IPS DF 19.7 (cell line): ENCODE measurements at places on chromosomes 3 and 15.

- no peak for DNase-seq
Measured at GRCh38 chr3:155356594-155357370, 63.3 kb upstream of the STRIT1 start.

- no peak for DNase-seq
Measured at GRCh38 chr3:56911363-56911762, 109.6 kb upstream of the ARHGEF3 start.

GRCh38 chr15:65258375-65259262, 28.1 kb downstream of the PARP16 start:
- DNase-seq: no peak

GRCh38 chr3:48343432-48343831, 10.0 kb upstream of the SPINK8 start:
- no peak for DNase-seq

- DNase-seq: no peak
Measured at GRCh38 chr15:37900326-37901221, 33.9 kb upstream of the TMCO5A start.

GRCh38 chr3:37531066-37531720, 330.5 kb upstream of the CTDSPL start:
- no peak for DNase-seq

GRCh38 chr15:71596672-71597071, 213.7 kb upstream of the NR2E3 start:
- no peak for DNase-seq

DNA sequence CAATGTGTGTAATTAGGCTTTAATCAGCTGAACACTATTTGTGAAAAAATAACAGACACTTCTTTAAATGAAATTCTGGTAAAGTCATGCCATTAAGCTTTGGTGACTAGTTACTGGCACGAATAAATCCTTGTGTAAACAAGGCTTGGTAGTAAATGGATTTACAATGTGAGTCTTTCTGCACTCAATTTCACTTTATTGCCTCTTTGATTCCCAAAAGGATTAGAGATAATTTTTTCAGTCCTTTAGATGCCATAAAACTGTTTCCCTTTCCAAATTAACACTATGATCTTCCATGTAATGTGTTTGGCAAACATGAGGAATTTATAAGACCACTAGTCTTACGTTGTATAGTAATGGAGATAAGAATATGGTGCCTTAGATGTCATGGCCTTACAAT, 339.5 kb upstream of the DNAJC19 start:
- no peak for DNase-seq

- DNase-seq: no peak
Measured at GRCh38 chr3:29406291-29406832, 125.5 kb downstream of the RBMS3 start.

GRCh38 chr3:138692152-138692551, 83.6 kb downstream of the FAIM start:
- no peak for DNase-seq

- DNase-seq: no peak
Measured at GRCh38 chr3:45367453-45367871, 20.9 kb upstream of the LARS2 start.

DNA sequence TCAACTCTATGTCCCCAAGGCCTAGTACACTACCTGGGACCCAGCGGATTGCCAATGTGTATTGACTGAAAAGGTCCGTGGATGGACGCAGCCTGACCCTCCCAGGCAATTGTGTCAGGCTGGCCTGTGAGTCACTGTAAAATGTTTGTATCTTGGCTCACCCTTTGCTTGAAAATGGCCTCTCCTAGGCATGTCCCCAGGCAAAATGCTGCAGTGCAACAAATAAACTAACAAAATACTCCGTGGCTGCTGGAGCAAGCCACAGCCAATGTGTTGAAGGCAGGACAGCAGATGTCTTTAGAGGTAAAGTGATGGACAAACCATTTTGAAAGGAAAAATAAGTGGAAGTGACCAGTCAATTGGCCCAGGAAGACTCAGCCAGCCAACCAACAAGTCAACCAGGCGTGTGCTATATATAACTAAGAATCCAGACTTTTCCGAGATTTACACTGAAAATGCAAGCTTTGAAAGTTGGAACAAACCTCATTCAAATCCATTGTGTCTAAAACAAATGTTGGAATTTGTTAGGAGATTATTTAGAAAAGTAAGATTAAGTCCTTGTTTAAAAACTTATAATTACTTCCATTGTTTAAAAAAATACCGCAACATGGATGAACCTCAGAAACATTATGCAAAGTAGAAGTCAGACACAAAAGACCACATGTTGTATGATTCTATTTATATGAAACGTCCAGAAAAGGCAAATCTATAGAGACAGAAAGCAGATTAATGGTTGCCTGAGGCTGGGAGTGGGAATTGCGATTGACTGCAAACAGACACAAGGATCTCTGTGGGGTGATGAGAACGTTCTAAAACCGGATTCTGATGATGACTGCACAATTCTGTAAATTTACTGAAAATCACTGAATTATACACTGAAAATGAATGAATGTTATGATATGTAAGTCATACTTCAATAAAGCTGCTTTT, 191.2 kb downstream of the TLE3 start:
- DNase-seq: no peak

DNA sequence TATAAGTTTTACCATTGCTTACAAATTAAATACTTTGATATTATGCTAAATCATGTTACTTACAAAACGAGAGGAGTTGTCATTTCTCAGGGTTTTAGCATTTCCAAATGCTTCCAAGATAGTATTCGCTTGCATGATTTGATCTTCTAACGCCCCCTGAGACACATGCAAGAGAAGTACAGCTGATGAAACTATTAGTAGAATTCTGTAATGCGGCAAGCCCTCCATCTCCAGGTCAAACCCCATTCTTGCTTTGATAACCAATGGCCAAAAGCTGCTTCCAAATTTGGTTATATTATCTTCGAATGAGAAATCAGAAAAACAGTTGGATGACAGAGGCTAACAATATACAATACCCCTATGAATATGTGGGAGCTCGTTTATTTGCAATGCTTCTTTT, 14.7 kb downstream of the MYH15 start:
- DNase-seq: no peak

DNA sequence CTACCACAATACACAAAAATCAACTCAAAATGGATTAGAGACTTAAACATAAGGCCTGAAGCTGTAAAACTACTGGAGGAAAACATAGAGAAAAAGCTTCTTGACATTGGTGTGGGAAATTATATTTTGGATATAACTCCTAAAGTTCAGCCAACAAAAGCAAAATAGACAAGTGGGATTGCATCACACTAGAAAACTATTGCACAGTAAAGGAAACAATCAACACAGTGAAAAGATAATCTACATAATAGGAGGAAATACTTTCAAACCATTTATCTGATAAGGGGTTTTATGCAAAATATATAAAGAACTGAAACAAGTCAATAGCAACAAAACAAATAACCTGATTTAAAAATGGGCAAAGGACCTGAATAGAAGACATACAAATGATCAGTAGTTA, 37.6 kb upstream of the TP63 start:
- no peak for DNase-seq

DNA sequence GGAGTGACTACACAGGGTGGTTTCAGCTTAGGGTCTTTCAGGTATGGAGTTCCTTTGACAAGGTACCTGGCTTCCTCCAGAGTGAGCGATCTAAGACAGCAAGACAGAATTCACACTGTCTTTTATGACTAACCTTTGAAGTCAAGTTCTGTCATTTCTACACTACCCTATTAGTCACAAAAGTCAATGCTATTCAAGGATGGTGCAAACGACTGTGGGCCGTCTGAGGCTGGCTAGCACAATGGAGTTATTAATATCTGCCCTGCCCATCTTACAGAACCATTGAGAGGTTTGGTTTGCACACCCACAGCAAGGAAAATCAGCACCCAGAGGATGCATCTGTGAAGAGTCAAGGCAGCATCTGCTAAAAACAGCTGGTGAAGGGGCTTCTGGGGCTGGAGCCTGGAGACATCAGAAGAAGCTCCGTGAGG, 62.9 kb upstream of the XCR1 start:
- no peak for DNase-seq

DNA sequence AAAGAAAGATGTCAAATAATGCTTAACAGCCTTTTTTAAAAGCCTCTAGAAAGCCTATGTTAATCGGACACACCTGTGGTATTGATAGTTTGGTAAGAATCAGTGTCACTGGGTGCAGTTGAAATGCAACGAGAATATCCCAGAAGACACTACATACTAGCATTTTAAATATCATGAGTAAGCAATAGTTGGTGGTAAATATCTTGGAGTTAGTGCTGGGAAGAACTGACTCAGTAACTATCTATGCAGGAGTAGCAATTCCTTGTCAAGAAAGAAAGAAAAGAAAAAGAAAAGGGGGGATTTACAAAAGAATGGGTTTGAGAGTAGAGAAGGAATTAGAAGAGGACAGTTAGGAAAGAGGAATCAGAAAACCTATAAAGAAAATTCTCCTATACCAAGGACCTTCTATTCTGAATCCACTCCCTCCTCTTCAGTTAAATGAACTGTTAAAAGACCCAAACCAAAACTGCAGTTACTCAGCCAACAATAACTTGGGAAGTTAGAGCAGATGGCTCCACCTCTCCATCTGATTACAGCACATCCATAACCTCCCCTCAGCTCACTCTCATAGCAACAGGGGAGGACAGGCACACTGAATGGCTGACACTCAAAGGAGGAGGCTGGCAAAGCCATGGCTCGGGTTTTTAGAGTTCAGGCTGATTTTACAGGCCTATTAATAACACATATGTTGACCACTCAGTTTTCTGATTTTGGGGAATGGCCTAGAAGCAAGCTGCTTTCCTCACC, 207.6 kb upstream of the MDFIC2 start:
- no peak for DNase-seq

- no peak for DNase-seq
Measured at GRCh38 chr15:94052711-94053110, 178.7 kb upstream of the MCTP2 start.

GRCh38 chr15:45948181-45948621, 313.4 kb downstream of the SQOR start:
- DNase-seq: no peak

DNA sequence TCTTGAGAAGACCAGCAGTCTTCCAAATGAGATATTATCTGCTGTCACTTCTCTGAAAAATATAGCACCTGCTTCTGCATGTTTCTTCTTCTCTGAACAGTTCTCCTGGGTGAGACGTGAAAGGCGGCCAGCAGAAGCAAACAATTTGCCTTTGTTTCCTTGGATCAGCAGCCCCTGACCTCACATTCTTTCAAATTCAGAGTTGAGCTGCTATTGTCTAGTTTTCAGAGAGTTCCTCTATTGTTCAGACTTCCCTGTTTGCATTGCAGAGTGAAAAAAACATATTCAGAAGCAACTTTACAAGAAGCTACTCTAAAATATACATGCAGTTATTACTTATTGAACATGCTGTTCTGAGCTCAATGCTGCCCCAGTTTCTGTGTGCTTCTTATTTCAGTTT, 653.6 kb downstream of the NAALADL2 start:
- no peak for DNase-seq

DNA sequence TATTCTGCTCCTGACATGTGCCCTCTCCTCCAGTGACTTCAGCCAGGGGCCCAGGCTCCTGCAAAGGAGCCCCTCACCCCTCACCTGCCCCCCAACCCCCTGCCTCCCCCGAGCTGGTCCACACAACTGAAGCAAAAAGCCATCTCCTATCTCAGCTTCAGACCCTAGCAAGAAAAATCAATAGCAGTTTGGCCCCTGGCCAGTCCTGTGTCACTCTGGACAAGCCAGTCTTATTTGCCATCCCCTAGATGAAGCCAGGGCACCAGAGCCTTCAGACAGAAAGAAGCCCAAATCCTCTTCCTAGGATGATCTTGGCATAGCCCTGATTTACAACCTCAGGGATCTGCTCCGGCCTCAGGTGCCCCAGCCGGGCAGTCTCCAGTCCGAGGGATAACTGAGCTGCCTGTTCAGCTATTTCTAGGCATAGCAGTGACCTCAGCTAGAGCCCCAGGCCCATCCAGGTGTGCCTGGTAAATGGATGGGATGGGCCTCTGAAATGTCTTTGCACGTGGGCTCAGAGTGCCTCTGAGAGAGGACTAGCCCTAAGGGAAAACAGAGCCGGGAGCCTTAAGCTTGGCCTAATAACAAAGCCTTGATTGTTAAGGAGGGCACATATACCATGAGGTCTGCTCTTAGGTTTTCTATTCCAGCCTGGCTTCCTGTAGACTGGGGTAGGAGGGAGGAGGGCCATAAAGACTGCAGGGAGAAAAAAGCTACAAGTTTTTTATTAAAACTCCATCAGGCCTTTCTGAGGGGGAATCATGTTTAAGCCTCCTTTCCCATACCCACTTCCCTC, 242.0 kb downstream of the SHQ1 start:
- DNase-seq: no peak

DNA sequence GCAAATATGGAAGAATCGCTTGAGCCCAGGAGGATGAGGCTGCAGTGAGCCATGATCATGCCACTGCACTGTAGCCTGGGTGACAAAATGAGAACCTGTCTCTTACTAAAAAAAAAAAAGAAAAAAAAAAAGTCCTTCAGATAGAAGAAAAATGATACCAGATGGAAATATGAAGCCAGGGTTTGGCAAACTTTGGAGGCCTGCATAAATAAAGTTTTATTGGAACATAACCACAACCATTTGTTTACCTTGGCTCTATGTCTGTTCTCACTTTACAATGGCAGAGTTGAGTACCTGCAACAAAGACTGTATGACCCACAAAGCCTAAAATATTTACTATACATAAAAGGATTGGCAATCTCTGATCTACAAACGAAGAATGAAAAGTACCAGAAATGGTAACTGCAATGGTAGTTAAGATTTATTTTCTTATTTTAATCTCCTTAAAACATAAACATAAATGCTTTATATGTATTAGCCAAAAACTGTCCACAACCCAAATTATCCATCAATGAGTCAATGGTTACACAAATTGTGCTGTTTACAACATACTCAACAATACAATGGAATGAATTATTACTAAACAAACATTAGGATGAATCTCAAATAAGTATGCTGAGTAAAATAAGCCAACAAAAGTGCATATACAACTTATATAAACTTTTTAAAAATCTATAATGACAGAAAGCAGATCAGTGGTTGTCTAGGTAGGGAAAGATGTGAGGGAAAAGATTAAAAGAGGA, 41.8 kb downstream of the GOLGB1 start:
- no peak for DNase-seq

GRCh38 chr3:37326801-37327200, 152.4 kb upstream of the LRRFIP2 start:
- DNase-seq: no peak

DNA sequence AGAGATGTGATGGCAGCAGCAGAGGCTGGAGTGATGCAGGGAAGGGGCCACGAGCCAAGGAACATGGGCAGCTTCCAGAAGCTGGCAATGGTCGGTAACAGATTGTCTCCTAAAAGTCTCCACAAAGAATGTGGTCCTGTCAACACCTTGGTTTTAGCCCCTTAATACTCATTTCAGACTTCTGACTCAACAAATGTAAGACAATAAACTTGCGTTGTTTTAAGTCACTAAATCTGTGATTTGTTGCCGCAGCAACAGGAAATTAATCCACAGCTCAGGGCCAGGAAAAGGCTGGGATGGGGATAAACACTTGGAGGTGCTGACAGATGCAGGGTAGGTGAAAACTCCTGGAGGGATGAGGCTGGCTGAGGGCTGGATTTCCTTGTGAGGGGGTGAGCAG, 69.9 kb downstream of the OXNAD1 start:
- no peak for DNase-seq

GRCh38 chr3:73080216-73080966, 18.9 kb downstream of the EBLN2 start:
- no peak for DNase-seq
